Foreskin fibroblast (primary cell): ENCODE measurements at places on chromosomes 13 and 19.

DNA sequence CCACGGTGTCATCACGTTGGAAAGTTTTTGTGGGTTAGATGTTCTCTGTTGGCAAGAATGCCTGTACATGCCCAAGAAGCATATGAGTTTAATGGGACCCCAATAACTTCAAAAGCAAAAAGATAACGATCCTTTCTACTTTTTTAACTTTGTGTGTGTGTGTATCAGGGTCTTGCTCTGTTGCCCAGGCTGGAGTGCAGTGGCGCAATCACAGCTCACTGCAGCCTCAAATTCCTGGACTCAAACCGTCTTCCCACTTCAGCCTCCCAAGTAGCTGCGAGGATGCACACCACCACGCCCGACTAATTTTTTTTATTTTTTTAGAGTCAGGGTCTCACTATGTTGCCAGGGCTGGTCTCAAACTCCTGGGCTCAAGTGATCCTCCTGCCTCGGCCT is 34.3 kb upstream of the TPM4 start:
- DNase-seq: no peak

GRCh38 chr19:54230031-54230430 is 7.2 kb upstream of the LILRB3 start:
- DNase-seq: no peak

GRCh38 chr13:63305641-63306133 is 1890.0 kb upstream of the PCDH20 start:
- no peak for DNase-seq

DNA sequence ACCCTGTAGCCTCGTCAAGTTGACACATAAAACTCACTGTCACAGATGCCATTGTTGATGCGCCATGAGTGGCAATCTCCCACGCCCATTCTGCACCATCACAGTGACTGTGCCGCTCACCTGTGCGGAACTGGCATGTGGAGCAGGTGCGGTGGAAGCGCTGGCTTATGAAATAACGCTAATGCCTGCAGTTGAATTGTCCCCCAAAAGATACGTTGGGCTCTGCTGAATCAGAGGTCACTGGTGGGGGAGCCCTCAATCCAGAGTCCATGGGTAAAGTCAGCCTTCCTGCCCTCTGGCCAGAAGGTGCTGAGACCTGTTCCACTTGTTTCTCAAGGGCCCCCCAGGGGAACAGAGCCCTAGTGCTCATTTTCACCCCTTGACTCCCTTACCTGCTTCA is 2.9 kb upstream of the ARHGEF7 start:
- DNase-seq: no peak

DNA sequence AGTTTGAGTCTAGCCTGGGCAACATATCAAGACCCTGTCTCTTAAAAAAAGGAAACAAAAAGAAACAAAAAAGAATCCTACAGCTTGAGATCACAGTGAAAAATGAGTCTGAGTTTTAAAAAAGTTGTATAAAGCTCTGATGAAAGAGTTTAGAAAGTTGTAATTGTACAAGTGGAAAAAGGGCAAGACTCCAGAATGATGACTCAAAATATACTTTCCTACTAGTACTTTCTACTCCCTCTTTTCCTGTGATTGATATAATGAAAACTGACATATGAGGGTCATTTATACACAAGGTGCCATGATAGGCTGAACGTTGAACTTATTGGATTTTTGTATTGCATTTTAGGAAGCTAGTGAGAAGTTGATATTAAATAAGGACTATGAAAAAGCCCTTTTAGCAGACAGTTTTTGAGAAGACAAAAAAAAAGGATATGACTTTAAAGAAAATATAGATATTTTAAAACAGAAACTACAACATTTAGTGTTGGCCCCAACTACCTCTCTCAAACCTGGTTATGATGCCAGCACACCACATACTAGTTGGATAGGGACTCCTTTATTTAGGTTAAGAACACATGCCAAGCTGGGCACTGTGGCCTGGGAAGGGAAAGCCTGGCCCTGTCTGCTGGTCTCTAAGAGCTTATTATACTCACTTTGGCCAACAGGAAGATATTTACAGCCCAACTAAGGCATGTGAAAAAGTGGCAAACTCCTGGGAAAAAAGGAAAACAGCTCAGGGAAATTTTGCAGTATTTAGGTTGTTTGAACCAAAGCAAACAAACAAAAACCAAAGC is 116.6 kb downstream of the KL start:
- peak; percentile 44 for DNase-seq

- no peak for DNase-seq
These were observed 5.5 kb upstream of the ADGRE5 start for GRCh38 chr19:14375582-14376291.

GRCh38 chr19:18425515-18426415 is 6.6 kb downstream of the SSBP4 start:
- DNase-seq: peak; percentile 90

GRCh38 chr19:5293612-5294378 is 46.8 kb downstream of the PTPRS start:
- DNase-seq: peak; percentile 87

DNA sequence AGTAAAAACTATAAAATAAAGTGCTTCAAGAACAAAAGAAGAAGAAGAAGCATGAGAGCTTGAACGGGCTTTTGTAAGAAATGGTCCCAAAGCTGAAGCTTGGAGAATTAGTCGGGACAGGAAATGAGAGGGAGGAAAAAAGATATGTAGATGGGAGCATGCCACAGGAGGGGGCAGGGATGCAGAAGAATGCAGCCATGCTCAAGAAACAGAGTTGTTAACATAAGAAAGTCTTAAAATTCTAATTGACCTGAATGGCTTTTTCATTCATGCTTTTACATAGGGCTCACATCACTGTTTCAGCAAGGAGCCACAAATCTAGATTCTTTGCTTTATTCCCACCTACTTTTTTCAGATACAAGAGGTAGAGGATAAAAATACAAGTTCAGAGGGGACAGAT is 27.7 kb upstream of the NBEA start:
- no peak for DNase-seq

GRCh38 chr13:100363874-100364273 is 224.7 kb downstream of the GGACT start:
- DNase-seq: peak; percentile 67

GRCh38 chr13:31587698-31588266 is 151.5 kb upstream of the RXFP2 start:
- DNase-seq: no peak

DNA sequence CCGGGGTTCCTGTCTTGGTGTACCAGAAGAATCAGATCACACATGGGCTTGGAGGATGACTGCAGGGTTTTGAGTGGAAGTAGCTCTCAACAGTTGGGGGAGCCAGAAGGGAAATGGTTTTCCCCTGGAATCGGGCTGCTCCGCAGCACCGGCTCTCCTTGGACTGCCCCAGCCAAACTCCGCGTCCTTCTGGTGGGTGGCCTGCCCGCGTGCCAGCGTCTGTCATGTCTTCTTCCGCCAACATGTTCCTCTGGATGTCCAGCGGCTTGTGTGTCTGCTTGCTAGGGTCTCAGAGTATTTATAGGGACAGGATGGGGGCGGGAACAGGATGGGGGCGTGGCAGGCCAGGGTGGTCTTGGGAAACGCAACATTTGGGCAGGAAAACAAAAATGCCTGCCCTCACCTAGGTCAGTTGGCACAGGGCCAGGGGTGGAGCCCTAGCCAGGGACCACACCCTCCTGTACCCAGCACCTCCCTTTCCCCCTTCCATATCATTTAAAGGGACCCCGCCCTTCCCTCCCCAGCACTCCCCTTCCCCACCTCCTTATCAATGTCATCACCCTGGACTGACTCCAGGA is 1.3 kb upstream of the ZNF30 start:
- no peak for DNase-seq

- no peak for DNase-seq
These were observed 107.3 kb downstream of the AKAP11 start for GRCh38 chr13:42379241-42379640.

DNA sequence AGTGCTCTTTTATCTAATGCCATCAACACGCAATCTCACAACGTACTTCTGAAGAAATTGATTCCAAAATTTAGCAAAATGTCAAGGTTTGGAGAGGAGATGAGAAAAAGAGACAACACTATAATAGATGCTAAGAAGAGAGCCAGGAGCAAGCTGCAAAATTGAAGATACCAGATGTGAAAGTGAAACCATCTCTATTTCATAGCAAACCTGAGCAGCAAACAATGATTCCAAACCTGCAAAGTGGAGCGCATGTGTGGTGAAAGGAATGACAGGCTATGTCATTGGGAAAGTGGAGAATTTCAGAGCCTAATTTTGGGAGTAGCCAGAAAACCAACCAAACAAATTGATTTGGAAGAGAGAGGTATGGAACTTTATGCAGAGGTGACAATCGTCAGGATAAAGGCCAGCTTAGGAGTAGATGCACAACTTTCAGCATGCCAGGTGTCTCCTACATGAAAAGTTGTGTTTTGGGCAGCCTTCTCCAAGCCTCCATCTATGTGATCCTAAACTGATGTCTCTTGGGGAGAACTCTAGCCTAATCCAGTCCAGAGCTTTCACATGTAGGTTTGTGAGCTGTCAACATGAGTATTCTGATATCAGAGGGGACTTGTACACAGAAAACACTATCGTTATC is 158.4 kb upstream of the FNDC3A start:
- DNase-seq: no peak

GRCh38 chr13:53238261-53238660 is 209.6 kb downstream of the OLFM4 start:
- no peak for DNase-seq

DNA sequence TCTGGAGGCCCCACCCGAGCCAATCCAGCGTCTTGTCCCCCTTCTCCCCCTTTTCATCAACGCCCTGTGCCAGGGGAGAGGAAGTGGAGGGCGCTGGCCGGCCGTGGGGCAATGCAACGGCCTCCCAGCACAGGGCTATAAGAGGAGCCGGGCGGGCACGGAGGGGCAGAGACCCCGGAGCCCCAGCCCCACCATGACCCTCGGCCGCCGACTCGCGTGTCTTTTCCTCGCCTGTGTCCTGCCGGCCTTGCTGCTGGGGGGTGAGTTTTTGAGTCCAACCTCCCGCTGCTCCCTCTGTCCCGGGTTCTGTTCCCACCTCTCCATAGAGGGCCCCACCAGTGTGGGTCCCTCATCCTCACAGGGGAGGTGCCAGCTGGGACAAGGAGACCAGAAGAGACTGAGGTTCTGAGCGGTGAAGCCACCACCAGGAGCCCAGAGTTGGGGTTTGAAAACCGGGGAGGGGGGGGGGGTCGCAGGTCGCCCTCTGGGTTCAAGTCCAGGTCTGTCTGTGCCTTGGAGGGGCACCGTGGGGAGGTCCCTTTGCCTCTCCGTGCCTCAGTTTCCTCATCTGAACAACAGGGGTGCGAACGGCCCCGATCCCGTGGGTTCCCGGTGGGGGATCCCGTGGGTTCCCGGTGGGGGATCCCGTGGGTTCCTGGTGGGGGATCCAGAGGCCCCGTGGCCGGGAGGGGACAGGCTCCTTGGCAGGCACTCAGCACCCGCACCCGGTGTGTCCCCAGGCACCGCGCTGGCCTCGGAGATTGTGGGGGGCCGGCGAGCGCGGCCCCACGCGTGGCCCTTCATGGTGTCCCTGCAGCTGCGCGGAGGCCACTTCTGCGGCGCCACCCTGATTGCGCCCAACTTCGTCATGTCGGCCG is at the start of gene ELANE:
Gene ELANE (plus strand): TSS at position 168 of the 878 bp plus-strand sequence. CDS start 26 bp downstream, at position 194.
- no peak for DNase-seq

DNA sequence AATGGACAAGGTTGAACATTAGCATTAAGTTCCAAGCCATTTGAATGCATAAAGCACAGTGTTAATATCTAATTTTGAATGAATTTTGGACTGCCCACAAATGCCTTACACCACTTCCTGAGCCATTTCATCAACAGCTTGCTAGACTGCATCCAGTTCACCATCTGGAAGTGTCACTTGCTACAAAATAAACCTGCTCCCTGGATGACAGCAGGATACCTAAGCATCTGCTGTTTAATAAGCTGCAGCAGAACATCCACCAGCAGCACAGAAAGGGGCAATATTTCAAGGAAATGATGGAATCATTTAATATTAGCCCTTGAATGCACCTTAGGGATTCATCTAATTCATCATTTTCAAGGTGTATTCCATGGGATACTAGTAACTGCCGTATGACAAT is 76.6 kb upstream of the PCDH9 start:
- DNase-seq: no peak

GRCh38 chr13:113724780-113725315 is 34.2 kb upstream of the TMEM255B start:
- DNase-seq: peak; percentile 79

DNA sequence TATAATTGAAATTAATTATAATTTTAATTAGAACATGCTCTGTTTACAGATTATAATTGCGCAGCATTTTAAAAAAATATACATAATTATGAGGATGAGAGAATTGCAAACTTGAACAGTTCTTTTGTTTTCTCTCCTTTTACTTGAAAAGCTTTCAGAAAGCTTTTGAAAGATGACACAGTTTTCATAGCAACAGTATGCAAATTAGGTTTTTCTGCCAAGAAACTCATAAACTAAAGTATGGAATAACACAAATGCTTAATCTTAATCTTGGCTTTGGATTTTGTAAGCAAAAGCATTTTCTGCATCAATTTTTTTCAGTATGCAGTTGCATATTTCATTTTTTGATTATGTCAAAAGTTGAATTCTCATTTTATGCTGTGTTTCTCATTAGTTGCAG is 32.8 kb upstream of the AKAP11 start:
- DNase-seq: no peak

DNA sequence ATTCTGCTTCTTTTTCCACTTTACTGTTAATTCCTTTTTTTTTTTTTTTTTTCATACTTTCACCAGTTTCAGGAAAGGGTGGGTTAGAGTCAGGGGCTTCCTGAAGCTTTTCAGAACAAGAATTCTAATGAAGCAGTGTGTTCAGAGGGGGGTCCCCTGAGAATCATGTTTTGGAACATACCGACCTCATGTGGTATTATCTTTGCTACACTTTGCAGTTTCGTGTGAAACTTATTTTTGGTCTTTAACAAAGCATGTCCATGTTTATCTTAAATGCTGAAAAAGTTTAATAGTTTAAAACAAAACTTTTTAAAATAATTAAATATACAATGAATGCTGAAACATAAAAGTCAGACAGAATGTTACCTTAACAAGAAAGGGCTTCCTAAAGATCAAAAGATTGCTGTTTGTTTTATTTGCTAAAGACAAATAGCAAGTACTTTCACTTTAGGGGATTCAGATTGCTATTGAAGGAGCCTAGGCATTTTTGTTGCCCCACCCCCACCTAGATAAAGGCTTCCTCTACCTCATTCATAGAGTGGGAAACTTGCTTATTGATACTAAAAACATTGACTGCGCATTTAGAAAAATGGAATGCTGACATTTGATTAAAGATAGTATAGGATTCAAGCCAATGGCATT is 21.1 kb upstream of the POMP start:
- DNase-seq: no peak

- DNase-seq: no peak
These were observed 6.6 kb upstream of the TPTE2 start for GRCh38 chr13:19567820-19568534.

- no peak for DNase-seq
These were observed 13.6 kb downstream of the GRTP1 start for GRCh38 chr13:113350065-113350937.
